Brain microvascular endothelial cell (primary cell): ENCODE measurements at places on chromosomes 5 and 9.

DNA sequence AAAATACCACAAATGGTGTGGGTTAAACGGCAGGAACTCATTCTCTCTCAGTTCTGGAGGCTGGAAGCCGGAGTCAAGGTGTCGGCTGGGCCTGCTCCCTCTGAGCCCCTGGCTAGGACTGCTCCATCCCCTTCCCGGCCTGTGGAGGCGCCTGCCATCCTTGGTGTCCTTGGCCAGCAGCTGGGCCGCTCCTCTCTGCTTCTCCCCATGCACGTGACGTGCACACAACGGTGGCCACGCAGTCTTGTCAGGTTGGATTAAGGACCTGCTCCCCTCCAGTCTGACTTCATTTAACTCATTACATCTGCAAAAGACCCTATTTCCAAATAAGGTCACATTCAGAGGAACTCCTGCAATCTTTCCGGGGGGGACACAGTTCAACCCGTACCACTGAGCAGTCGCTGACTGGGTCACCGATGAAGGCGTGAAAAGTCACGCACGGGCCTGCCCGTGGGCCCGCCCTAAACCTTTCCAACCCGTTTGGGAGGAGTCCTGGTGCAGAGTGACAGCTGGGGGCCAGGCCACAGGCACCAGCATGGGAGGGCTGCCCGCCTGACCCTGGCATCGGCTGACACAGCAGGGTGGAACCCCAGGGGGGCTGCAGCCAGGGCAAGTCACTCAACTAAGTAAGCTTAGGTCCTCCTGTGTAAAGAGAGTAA, 135.2 kb downstream of the COL23A1 start:
- DNase-seq: no peak

GRCh38 chr9:106326493-106326892, 536.5 kb upstream of the ZNF462 start:
- DNase-seq: no peak

DNA sequence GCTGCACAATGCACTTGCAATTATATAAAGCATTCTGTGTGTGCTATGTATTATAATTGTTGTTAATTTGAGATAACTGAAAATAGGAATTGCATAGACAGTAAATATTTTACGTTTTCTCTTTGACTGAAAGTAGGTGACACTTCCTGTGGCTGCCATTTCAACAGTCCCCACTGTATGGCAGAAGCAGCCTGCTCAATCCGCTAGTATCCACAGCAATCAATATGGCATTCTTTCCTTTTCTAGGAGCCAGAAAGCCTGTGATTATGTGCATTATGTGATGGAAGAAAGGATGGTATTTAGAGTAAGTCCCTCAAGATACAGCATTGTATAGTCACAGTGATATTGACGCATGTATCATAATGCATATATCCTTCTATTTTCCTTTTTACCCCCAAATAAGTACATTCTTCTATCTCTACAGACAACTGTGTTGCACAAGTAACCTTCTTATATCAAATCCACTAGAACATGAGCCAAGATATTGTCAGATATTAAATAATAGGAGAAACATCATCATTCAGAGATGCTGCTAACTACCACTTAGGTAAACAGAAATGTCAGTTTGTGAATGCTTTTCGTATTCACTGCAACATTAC, 59.7 kb downstream of the CARTPT start:
- DNase-seq: peak; percentile 11

- DNase-seq: no peak
Observed at GRCh38 chr9:132369421-132369820, 14.6 kb upstream of the SETX start.

- no peak for DNase-seq
Observed at GRCh38 chr9:129263836-129264235, 85.8 kb upstream of the IER5L start.

GRCh38 chr9:127898433-127899127, 823 bp downstream of the ST6GALNAC6 start:
- DNase-seq: peak; percentile 74

DNA sequence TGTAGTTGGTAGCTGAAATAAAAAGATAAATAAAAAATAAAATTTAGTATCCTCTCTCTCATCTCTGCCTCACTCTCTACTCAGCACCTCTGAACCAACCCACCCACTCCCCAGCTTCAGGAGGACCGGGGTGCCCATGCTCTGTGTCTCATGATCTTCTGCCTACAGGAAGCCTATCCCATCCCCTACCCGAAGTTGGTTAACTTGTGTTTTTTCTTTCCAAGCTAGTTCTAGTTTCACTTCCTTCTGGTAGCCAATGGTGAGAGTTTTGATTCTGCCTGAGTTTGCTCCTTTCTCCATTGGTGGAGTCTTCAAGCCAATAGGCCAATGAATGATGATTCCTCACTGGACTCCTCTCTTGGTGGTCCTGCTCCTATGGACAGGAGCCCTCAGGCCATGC, 32.1 kb downstream of the SNX24 start:
- DNase-seq: no peak

GRCh38 chr9:36833954-36834353, 200.1 kb downstream of the PAX5 start:
- DNase-seq: no peak

GRCh38 chr9:81377320-81377719, 312.0 kb downstream of the TLE1 start:
- no peak for DNase-seq

DNA sequence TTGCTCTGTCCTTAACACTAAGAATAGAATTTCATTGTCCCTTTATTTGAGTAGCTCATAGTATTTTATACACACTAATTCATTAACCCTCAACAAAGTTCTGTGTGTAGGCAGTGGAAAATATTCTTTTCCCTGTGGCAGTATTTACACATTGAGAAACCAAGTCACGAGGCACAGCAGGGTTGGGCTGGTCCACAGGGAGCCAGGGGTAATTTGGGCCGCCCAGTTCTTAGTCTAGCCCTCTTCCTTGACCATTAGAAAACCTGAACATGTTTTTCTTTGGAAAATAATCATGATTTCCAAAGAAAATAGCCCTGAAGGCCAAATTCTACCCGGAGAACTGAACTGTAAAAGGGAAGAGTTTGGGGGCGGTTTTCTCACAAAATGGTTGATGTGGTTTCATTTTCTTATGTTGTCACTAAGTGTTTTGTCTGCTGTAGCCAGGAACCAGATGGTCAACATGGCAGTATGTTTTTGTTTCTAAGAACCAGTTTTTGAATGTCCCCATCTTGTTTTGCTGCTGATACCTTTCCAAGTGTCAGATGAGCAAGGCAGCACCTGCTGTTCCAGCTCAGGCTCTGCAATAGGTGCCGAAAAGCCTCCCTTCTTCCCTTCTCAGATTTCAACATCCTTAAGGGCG, 29.6 kb downstream of the ARHGEF28 start:
- no peak for DNase-seq

DNA sequence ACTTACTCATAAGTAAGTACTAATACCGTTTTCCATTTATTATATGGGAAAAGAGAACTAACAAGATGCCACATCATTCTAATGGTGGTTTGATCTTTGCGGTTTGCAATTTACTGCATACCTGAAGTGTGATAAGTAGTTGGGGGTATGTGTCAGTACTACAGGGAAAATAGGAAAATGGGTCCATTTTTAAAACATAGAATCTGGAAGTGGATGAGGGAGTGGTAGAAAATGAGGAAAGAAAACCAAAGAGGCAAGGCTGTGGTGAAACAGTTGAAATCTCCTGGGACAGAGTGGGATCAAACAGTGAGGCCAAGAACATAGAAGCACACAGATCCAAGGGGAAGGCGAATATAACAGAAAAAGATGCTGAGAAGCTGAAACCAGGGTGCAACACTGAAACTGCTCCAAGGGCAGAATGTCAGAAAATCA, 6.7 kb downstream of the ADAMTSL1 start:
- no peak for DNase-seq

GRCh38 chr9:2271426-2271825, 256.3 kb downstream of the SMARCA2 start:
- DNase-seq: no peak

DNA sequence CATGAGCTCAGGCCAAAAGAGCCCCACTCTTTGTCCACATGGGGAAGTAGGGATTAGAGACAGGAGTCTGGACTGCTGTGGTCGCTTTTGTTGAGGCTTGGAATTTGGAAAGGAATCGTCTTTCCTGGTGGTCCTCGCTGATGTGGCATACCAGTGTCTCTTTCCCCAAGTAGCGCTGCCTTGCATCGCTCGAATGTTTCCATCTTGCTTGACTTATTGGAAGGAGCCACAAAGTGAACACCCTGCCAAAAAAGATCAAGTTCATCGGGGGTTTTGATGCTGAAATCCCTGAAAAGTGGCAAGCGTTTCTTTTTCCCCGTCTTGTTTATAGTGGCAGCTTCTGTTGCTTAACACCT, 161.3 kb downstream of the MACROH2A1 start:
- no peak for DNase-seq

- no peak for DNase-seq
Observed at GRCh38 chr5:9452181-9452580, 93.7 kb downstream of the SEMA5A start.

DNA sequence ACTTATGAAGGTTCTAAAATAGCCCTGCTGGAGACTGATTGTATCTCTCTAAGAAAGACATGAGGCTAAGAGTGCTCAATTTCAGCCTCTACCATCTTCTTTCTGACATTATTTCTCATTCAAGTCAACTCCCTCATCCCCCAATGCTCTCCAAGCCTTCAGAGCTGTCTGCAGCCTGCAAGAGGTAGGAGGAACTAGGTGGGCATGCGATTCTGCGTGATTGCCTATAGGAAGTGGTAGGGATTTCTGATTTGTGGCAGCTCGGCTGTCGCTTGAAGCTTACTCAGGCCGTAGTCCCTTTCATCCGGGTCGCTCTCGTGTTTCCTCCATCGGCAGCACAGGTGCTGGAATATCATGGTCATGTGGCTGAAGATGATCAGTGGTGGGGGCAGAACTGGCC, 138.1 kb upstream of the KLF9 start:
- DNase-seq: no peak

DNA sequence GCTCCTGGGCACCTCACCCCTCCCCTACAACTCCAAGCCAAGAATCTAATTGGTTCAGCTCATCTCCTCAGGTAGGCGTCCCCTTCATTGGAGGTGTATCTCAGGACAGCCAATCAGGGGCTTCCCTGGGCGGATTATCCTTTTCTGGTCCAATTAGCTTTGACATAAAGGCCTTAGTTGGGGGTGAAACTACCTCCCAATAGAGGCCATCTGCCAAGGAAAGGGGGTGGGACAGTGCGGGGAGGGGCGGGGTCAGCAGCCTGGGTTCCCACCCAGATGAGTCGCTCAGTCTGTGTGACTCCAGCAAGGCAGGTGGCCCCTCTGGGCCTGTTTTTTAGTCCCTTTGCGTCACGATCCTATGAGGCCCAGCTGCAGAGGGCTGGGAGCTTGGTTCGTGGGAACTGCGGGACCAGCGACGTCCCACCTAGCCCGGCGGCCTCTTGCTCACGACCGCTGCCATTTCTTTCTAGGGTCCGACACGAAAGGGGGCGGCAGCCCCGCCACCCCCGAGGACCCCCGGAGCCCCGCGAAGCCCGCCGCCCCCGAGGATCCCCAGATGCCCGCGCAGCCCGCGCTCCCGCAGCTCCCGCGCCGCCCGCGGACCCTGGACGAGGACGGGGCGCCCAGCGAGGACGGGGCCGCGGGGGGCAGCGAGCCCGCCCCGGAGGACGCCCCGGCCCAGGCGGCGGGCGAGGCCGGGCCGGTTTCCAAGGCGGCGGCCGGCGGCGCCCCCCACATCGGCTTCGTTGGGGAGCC, 8.9 kb downstream of the PRRT1B start:
- DNase-seq: no peak

DNA sequence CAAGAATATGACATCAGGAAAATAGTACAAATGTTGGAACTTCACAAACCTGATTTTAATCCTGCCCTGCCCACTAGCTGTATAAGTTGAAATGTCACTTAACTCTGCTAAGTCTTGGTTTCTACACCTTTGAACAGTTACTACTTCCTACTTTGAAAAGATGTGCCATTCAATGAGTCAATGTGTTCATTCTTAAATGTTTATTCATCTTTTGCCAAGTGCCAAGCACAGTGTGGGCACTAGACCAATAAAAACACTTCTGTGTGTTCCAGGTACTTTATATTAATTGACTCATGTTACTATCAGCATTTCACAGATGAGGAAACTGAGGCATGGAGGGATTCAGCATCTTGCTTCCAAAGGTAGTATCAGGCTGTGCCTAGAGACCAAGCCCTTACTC, 12.8 kb downstream of the PDCL start:
- DNase-seq: no peak

DNA sequence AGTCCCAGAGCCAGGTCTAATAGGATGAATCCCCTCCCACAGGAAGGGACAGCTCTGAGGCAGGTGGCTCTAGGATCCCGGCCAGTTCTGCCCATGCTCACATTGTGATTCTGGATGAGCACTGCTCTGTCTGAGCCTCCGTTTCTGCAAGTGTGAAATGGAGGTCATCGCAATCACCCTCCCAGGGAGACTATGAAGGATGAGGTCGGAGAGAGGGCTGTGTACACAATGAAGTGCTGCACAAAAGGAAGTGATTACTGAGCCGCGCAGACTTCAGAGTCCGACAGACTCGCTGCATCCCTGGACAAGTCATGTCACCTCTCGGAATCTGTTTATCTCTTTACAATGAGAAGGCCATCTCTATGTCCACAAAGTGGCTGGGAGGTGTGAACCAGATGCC, 21.7 kb downstream of the LHX6 start:
- DNase-seq: no peak

GRCh38 chr9:36793277-36793676, 220.6 kb downstream of the MELK start:
- DNase-seq: no peak

- DNase-seq: no peak
Observed at GRCh38 chr9:130770093-130770492, 65.0 kb upstream of the ABL1 start.

- no peak for DNase-seq
Observed at GRCh38 chr5:31469886-31470285, 62.0 kb downstream of the DROSHA start.

GRCh38 chr5:146703899-146704298, 174.7 kb downstream of the PPP2R2B start:
- DNase-seq: no peak

- DNase-seq: peak; percentile 30
Observed at GRCh38 chr5:133552925-133553525, 59.3 kb downstream of the FSTL4 start.

- DNase-seq: no peak
Observed at GRCh38 chr5:43363445-43364152, 48.6 kb downstream of the CCL28 start.

- peak; percentile 63 for DNase-seq
Observed at GRCh38 chr5:99019812-99020697, 91.2 kb upstream of the CHD1 start.

- peak; percentile 56 for DNase-seq
Observed at GRCh38 chr5:127068493-127069214, 4.6 kb downstream of the C5orf63 start.
